T-helper 2 cell (primary cell): ENCODE measurements at places on chromosomes 2 and 18.

DNA sequence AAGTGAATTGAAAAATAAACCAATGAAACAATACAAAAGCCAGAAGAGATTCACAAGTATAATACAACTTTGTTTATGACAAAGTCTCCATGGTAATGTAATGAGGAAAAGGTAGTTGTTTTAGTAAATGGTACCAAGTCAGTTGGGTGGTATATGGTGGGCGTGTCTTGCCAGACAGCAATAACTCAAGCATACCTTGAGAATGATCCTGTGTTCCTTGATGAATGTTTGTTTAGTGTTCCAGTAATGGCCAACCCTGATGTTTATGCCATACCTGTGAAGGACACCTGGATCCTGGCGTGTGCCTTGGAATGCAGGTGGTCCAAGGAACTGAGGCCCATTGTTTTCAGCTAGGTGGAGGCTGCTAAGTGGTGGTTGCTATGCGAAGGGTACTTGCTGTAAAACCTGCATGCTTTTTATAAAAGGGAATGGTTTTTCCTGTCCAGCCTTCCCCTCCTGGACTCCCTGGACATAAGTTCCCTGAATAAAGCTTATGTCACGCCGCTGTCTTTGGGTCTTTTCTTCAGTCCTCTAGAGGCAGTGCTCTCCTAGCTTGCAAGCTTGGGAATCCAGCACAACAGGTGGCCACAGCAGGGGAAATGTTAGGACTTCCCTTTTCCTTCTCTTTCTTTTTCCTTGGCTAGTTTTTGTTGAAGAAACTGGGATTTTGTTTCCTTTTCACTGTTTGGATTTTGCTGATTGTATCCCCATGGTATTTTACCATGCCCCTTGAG lies 54.7 kb downstream of the MTA3 start:
- DNase-seq, result no peak

DNA sequence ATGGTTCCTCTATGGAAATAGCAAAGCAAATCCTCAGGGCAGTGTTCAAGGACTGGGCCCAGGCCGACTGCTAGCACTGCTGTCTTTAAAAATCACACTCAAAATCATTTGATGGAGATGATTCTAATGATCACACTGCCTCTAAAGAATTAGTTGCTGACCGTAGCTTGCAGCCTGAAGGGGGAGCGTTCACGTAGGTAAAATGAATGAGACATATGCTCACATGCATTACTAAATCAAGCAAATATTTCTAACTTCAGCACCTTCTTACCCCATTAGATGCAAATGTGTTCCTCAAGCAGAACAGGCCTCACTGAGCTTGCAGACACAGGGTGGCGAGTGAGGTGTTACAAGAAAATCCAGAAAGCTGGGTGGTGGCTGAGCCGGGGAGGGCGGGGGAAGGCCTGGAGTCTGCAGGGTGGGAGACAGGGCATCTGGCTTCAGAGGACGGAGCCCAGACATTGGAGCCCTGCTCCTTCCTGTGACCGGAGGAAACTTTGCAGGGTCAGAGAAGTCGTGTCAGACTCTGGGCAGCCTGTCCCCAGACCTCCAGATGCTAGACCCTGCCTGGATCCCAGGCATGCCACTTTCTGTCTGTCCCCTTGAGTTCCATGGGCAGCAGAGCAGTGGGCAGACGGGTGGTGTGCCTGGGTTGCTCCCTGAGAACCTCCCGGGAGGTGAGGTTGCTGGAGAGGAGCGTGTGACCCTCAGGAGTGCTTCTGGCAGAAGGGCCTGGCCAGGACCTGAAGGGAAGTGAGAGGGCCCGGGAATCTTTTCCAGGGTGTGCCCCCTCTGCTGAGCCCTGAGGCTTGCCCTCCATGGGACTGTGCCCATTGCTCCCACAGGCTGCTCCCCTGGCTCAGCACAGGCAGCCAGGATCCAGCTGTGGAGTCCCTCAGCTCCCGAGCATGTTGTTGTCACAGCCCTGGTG lies 7.1 kb upstream of the NPPC start:
- no peak for DNase-seq

- DNase-seq, result no peak
Observed at GRCh38 chr2:124034265-124034664, 9.2 kb downstream of the CNTNAP5 start.

- no peak for DNase-seq
Observed at GRCh38 chr18:62587689-62588088, 64.9 kb downstream of the ZCCHC2 start.

DNA sequence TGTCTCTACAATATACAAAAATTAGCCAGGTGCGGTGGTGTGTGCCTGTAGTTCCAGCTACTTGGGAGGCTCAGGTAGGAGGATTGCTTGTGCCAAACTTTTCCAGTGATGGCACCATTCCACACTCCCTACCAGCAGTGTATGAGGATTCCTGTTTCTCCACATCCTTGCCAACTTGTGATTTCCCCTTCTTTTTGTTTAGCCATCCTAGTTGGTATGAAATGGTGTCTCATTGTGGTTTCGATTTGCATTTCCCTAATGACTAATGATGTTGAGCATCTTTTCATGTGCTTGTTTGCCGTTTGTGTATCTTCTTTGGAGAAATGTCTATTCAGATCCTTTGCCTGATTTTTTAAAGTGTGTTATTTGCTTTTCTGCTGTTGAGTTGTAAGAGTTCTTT lies 41.0 kb downstream of the EPB41L5 start:
- DNase-seq, result no peak

GRCh38 chr2:179454443-179455171 lies 190.0 kb upstream of the SESTD1 start:
- DNase-seq, result no peak

DNA sequence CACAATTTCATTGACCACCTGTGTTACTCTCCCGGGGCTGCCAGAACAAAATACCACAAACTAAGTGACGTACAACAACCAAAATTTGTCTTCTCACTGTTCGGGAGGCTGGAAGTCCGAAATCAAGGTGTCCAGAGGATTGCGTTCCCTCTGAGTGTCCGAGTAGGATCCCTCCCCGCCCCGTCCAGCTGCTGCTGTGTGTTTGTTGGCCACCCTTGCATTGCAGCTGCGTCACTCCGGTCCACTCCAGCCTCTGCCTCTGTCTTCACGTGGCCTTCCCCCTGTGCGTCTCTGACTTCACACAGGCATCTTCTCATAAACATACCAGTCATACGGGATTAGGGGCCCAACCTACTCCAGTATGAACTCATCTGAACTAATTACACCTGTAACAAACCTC lies 251.8 kb upstream of the SMIM21 start:
- no peak for DNase-seq

GRCh38 chr2:217787160-217787877 lies 215.5 kb downstream of the TNS1 start:
- DNase-seq, result no peak
